Liver (tissue), 10 donors: ENCODE measurements at places on chromosomes 16 and 17.
A peak's percentile ranks its signal among the peaks of the same experiment; 100 is the strongest.

- no peak for DNase-seq
Measured at GRCh38 chr16:57041182-57042156, 50.9 kb upstream of the CPNE2 start.

DNA sequence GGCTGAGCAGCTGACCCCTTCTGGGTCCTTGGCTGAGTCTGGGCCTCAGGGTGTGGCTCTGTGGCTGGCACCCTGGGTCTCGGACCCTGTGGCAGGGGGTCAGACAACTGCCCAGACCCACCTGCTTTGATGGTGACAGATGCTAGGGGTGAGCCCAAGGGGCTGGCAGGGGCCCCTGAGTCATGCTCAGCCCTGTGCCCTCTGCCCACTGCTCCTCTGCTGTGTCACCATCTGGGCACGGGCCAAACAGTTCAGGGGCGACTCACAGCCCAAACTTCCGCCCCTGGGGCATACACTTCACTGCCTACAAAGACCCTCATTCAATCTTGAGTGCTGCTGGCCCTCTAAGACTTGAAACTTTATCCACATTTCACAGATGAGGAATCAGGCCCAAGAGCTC lies 5.7 kb downstream of the ADGRG1 start:
- DNase-seq = no peak

DNA sequence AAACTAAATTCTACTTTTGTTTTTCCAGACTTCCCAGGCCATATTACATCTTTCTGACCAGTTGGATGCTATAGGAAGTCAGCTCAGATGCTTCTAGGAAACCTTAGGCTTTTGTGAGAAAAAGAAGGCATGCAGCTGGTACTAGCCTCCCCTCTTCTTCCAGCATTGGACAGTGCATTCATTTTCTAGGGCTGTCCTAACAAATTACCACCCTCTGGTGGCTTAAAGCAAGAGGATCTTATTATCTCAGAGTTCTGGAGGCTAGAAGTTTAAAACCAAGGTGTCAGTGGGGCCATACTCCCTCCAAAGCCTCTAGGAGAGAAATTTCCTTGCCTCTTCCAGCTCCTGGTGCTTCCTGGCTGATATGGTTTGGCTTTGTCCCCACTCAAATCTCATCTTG lies 467.8 kb downstream of the SLC39A11 start:
- DNase-seq = no peak

- no peak for DNase-seq
Measured at GRCh38 chr16:27221576-27222248, 18.4 kb downstream of the KDM8 start.

- no peak for DNase-seq
Measured at GRCh38 chr16:12311309-12311708, 334.8 kb downstream of the SNX29 start.

DNA sequence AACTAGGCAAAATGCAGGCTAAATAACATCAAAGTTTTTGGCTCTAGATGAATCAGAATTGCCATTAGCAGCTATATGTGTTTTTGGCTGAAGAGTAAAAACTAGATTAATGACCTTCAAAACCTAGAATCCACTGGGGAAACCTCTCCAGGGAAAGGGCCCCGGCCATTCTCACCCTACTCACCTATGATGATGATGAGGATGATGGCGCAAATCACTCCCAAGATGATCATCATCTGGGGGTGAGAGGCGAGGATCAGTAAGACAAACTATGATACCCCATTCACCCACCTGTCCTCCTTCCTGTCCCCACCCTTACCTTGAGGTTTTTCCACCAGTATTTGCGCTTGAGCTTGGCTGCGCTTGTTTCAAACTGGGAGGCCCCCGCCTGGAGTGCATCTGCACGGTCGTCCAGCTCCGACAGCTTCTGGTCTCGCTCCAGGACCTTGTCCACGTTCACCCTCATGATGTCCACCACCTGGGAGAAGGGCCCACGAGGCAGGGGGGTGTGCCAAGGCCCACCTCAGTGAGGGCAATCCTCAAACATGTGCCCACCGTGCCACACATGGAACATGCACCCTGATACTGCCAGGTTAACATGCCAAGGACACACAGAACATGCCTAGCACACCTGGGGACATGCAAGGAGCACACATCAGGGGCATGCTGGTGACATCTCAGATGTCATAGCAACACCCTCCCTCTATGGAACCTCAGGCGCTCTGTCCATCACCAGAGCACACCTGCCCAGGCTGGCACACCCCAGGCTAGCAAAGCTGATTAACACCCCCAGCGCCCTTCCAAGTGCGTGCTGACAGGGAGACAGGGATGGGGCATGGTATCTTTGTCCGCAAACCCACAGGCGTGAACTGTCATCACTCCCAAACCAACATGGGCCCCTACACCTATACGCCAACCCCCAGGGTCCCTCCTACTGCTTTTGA lies 1.2 kb downstream of the VAMP2 start:
- no peak for DNase-seq

- no peak for DNase-seq
Measured at GRCh38 chr16:15770512-15770911, 86.3 kb downstream of the MYH11 start.

DNA sequence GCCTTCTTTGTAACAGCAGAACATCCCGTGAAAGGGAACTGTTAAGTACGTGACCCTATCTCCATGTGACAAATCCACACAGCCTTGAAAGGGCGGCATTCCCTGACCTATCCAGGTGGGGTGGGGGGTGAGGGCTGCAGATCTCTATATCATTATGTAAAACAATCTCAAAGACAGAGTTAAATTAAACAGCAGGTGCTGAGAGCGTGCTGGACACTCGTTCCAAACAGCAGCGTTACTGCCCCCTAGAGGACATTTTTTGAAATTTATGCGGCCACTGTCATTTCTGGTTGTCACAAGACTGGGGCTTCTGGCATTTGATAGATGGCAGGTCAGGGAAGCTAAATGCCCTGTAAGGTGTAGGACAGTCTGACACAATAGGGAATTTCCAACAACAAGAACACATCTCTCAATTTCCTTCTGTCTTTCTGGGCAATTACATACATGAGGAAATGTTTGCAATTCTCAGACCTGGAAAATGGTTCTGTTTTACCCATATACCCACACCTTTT lies 6.7 kb upstream of the SLC25A39 start:
- DNase-seq = peak; percentile 81

- DNase-seq = no peak
Measured at GRCh38 chr16:64122177-64122576, 999.7 kb downstream of the CDH11 start.

GRCh38 chr17:74779501-74779900 lies 3.4 kb upstream of the NAT9 start:
- no peak for DNase-seq
